Left colon (tissue), 2 donors: ENCODE measurements at places on chromosomes 12 and 14. TPM values are rescaled to one million over a fixed set of nuclear protein-coding genes. Genes with fewer than 3 reads are reported as not detected.

GRCh38 chr14:77579065-77579464, 37.4 kb downstream of the SPTLC2 start:
- no peak for DNase-seq

- DNase-seq: peak; percentile 99
Observed at GRCh38 chr14:77028384-77029231, at the start of gene IRF2BPL. Gene IRF2BPL (minus strand): TSS chr14:77028708. CDS start chr14:77027792, 916 bp downstream.

- no peak for DNase-seq
Observed at GRCh38 chr14:22939684-22940083, 10.5 kb upstream of the PRMT5 start.

DNA sequence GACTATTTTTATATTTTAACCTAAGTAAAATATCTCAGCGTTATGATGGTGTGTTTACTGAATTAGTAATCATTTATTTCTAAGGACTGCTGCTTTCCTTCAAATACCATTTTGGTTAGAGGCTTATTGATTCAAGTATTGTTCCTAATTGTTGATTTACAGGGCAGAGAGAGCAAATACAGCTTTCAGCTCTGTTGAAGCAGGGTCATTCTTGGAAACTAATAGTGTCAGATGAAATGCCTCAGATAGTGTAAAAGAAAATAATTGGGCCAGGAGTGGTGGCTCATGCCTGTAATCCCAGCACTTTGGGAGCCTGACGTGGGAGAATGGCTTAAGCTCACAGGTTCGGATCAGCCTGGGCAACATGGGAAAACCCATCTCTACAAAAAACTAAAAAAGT, 249.3 kb downstream of the FUT8 start:
- DNase-seq: no peak

The SYCP3 gene
- total RNA-seq: 0.15 TPM

The SAMD15 gene
- 0.36 TPM for total RNA-seq

GRCh38 chr14:75442642-75443041, 14.8 kb downstream of the JDP2 start:
- no peak for DNase-seq

GRCh38 chr12:1479645-1480044, 114.7 kb downstream of the FBXL14 start:
- no peak for DNase-seq

The GPR84 gene
- total RNA-seq: not detected

The MORN3 gene
- total RNA-seq: not detected

DNA sequence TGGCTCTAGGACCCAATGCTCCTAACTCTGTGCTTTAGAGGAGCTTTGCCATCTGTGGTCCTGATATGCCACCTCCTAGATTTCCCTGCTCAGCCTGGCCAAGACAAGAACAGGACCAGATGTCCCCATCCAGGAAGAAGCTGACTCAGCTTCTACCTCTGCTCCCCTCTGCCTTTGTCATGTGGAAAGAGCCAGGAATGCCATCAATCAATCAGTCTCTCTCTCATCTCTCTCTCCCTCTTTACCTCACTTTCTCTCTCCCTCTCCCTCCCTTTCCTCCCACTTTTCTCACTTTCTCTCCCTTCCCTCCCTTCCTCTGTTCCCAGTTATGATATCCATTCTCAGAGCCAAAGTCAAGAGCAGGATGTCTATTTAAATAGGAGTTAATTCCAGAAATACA, 892.5 kb upstream of the TMEM132C start:
- DNase-seq: no peak

GRCh38 chr12:9880532-9881078, 684 bp upstream of the KLRF2 start:
- no peak for DNase-seq

- DNase-seq: no peak
Observed at GRCh38 chr12:52181746-52182145, 10.1 kb downstream of the KRT80 start.

DNA sequence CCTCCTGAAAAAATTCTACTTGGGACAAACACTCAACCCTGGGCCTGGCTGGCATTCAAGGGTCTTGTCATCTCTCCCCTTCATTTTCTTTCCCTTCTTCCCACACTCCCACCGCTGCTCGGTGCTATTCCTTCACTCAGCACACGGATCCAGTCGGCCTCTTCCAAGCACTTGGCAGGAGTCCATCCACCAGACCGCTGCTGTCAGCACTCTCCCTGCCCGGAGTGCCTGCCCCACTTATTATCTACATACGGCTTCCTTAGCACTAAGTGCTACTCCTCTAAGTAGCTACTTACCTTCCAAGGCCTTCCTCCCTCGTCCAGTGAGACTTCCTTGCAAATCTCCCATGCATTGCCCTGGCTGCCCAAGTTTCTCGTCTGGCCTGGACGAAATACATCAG, 29.8 kb downstream of the CALM1 start:
- peak; percentile 35 for DNase-seq

The GUCY2C gene
- 75.0 TPM for total RNA-seq

DNA sequence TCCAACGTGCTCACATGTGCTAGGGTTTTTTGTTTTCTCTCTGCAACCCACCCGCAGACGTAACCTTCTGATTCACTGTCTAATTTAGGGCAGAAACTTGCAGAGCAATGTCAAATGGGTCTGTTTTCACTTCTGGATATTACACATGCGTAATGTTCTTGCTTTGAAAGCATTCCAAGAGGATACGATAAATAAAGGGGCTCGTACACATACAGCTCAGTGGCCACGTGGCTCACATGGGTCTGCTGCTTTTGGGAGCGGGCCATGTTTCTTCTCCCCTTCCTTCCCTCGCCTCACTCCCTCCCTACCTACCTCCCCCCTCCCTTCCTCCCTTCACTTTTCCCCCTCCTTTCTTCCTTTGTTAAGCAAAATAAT, 23.4 kb downstream of the CACNA1C start:
- DNase-seq: no peak

DNA sequence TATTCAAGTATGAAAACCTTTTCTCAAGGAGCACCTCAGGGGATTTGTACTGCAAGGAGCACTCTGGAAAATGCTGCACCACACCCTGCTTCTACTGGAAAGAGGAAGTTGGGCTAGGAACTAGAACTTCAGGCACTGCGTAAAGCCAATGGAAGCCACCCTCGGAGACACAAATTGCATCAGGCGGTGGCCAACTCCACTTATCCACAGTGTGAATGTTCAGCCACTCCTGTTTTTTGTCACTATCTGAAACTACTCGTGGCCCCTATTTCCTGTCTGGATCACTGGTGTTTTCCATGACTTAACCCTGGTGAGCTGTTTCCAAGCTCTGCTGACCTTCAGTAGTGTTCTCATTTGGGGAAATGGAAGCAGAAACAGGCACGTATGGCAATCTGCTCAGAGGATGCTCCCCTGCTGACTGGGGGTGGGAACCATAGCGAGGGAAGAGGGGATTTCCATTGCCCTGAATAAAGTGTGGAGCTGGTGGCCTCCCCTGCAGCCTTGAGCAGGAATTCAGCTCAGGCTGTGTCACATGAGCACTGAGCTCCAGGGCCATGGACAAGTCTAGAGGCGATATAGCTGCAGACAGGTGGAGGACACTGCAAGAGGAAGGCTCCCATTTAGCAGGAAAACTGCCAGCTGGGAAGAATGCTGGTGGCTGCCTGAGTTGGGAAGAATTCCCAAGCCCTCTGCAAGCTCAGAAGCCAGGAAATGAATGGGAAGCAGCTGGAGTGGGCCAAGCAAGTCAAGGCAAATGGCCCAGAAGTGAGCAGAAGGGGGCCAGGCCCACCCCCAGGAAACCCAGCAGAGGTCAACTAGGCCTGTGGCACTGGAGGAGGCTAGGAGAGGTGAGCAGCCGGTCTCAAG, 50.5 kb upstream of the RAP1B start:
- no peak for DNase-seq

The ADAM21 gene
- not detected for total RNA-seq

DNA sequence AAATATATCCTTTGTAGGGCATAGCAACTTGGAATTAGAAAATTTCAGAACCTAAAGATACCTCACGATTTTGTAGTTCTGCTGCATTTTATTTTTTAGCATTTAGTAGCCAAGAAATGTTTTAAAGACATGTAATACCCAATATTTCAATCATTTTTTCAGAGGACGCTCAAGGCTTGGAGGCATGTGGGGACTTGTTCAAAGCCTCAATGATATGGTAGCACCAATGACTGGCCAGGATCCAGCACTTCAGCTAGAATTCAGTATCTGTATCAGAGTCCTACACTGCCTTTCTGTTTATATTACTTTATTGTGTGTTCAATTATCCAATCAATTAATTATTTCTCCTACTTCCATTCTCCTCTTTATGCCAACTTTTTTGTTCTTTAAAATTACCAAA, 154.8 kb upstream of the NEDD1 start:
- DNase-seq: no peak

The LMNTD1 gene
- total RNA-seq: not detected

The AICDA gene
- total RNA-seq: not detected

The ATL1 gene
- total RNA-seq: 12.0 TPM

DNA sequence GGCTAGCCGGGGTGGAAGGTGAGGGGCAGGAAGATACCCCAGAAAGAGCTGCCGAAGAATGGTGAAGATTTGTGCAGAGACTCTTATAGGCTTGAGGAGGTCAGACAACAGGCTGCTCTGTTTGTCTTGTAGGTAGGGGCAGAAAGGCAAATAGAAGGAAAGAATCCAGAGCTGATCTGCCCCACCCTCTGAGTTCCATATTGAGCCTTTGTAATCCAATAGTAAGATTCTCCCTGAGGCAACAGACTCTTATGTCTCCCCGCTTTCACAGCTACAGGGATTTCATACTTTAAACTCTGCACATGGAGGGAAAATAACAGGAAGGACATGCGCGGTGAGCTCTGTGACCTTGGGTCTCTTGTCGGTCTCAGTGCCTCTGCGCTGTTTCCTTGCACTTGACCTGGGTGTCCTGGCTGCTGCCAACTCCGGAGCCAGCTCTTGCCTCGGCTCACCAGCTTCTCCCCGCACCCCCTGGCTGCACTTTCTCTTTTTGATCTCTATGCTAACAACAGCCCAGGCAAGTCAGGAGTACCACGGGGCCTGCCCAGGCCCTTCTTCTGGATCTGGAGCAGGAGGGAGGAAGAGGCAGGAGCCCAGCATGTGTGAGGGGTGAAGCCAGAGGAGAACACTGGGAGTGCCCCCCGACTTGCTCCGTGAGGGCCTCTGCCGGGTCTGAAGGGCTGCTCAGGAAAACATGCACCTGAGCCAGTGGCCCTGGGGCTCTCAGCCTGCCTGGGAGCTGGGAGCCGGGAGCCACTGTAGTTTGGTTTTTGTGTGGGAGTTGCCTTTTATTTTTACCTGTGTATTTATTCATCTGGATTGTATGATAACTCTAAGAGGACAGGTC, 75.8 kb downstream of the PPP1R36 start:
- peak; percentile 48 for DNase-seq

The SLC7A8 gene
- 33.6 TPM for total RNA-seq

The STAB2 gene
- 2.0 TPM for total RNA-seq

DNA sequence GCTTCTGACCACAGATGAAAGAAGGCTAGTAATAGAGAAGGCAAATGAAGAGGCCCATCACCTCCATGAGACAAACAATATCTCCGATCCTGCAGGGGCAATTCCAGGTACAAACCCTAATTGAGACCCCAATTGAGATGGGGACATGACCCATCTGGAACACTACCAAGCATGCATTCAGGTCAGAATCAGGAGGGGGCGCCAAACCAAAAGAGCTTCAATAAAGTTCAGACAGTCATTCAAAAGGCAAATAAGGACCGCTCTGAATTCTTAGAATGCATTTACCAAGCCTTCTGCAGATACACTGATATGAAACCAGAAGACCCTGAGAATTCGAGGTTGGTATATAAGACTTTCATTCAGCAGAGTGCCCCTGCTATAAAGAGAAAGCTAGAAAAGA, 10.2 kb upstream of the EDDM3B start:
- no peak for DNase-seq

The LRFN5 gene
- 1.1 TPM for total RNA-seq

DNA sequence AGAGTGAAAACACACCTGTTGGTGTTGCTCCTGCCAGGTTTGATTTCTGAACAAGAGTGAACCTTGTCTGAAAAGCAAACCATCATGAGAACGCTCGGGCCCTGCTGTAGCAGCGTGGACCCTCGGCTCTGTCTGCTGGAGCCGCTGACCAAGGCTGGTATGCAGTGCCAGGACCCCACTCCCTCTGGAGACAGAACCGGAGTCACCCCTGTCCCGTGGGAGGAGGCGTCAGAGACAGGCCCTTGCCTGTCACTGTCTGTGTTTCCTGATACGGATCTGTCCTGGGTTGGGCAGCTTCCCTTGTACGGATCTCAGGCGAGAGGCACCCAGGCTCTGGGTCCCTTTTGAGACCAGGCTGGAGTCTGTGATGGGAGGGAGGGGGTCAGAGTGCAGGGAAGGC, 111.6 kb downstream of the ADGRD1 start:
- DNase-seq: no peak

The FBLN5 gene
- total RNA-seq: 27.6 TPM

DNA sequence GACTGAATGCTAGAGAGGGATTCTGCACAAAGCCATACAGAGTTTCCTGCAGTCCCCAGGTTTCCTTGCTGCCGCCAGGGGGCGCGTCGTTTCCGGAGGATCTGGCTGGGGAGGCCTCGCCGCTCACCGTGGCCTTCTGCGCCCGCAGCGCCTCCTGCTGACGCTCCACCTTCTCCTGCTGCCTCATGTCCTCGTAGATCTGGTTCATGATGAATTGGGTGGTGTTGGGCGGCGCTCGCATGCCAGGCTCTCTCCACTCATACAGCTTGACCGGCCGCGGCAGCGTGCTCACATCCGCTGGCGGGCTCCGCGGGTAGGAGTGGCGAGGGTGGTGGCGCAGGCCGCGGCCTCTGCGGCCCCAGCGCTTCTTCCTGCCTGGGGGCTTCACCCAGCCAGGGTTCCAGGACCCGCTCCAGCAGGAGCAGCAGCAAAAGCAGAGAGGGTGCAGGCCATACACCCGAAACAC, 987 bp downstream of the CCER1 start:
- DNase-seq: no peak

DNA sequence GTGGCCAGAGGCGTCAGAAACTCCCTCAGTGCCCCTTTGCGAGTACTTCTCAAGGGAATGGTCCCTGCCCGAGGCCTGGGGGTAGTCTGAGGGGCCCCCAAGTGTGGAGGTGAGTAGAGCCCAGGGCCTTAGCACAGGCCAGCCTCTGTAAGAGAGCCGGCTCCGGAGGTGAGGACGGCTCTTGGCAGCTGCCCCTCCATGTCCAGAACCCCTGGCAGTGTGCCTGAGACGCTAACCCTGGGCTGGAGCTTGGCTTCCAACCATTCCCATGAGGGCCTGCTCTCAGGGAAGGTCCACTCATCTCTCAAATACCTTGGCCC, 61.7 kb downstream of the PRMT8 start:
- DNase-seq: no peak

DNA sequence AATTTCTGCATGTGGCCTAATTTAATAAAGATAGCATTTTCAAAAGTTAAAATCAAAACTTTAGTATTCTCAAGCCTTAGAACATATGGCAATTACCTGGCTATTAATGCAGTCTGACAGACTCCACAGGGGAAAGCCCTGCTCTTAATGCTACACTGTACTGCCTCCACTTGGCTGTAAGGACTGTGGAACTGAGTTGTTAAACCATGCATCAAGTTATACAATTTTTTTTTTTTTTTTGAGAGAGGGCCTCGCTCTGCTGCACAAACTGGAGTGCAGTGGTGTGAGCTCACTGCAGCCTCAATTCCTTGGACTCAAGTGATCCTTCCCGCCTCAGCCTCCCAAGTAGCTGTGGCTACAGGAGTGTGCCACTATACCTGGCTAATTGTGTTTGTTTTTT, 19.0 kb upstream of the NDUFA12 start:
- DNase-seq: no peak

- DNase-seq: no peak
Observed at GRCh38 chr12:41998436-41998835, 146.2 kb downstream of the GXYLT1 start.
